ENCODE measurements at places on chromosomes 16 and 17. TPM values are rescaled to one million over a fixed set of nuclear protein-coding genes. Genes with fewer than 3 reads are reported as not detected.

The KRT222 gene
- not detected for total RNA-seq

The RNF227 gene
- 1.3 TPM for total RNA-seq

The SCARF1 gene
- total RNA-seq, result 0.49 TPM

The NACA2 gene
- not detected for total RNA-seq

The KRTAP2-2 gene
- total RNA-seq, result not detected

The TK1 gene
- total RNA-seq, result 75.0 TPM

The SHCBP1 gene
- 2.7 TPM for total RNA-seq
